ENCODE measurements at places on chromosomes 7 and 10.

DNA sequence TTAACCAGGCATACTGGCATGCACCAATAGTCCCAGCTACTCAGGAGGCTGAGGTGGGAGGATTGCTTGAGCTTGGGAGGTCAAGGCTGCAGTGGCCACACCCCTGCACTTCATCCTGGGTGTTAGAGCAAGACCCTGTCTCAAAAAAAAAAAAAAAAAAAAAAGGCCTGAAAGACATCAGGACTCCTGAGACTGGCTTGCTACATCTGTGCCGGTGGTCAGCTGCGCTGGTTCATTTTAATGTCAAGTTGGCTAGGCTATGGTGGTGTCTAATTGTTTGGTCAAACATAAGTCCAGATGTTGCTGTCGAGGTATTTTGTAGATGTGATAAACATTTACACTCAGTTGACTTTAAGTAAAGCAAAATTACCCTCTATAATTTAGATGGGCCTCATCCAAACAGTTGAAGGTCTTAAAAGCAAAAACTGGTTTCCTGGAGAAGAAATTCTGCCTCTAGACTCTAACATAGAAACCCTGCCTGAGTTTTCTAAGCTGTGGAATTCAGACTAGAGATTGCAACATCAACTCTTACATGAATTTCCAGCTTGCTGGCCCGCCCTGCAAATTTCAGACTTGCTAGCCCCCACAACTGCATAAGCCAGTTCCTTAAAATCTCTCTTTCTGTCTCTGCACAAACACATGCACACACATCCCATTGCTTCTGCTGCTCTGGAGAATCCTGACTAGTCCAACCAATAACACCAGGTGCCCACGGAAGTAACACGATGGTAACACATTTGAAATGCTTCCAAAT lies 18.2 kb downstream of the MYOF start:
- DNase-seq: no peak

DNA sequence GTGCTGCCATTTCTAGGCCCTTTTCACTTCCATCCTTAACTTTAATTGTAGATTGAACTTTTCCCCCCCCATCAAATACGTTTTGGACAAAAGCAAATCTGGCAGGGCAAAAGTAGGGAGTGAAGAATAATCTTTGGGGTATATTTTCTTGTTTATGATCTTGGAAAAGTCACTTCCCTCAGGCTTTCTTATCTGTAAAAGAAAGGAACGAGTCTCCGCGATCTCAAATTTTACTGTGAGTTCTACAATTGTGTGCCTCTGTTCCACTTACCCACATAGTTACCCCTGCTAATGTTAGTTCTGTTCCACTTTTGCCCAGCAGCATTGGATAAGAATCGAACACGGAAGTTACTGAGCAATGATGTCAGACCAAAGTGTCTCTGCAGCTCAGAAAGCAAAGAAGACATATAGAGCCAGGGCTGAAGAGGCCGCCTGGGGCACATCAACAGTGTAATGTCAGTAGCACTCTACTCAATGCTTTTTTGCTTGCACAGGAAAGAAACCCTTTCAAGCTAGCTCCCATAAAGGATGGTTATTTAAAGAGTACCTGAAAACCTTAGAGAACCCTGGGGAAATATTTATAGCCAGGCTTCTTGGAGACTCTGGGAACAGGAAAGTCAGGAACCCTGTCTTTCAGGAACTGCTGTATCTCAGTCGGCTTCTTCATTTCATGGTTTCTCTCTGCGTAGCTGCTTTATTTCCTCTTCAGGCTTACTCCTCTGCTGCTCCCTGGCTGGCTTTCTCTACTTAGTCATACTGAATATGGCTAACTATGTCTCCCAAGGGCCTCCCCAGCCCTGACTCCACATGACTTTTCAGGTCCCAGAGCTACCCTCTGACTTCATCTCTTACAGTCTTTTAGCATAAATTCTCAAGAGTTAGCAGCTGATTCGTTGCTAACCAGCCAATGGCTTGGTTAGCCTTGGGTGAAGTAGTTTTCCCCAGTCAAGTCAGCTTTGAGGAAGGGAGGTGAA lies 123.7 kb upstream of the FAM3C start:
- DNase-seq: no peak

DNA sequence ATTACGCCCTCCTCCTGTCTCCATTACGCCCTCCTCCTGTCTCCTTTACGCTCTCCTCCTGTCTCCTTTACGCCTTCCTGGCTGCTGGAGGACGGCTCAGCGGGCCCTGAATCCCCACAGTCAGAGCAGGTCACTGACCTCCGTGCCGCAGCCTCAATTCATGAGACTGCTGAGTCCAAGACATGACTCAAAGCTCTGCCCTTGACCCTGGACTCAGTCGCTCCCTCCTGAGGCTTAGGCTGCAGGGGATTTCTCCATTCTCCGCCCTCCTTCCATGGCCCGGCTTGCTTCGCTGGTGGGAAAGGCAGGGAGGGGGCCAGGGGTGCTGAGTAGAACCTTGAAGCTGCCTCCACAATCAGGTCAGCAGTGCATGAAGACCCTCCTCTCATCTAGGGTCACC lies 21.0 kb upstream of the FOXL3 start:
- no peak for DNase-seq

- DNase-seq: no peak
These were observed 469 bp upstream of the NOC3L start for GRCh38 chr10:94363251-94363565.

GRCh38 chr10:85048644-85049043 lies 720.3 kb downstream of the CCSER2 start:
- no peak for DNase-seq
